ENCODE measurements at places on chromosomes 3 and 15. TPM values are rescaled to one million over a fixed set of nuclear protein-coding genes. Genes with fewer than 3 reads are reported as not detected.

The CCDC33 gene
- 0.54 TPM for total RNA-seq

The ITIH1 gene
- total RNA-seq, result not detected

The PRSS50 gene
- 0.54 TPM for total RNA-seq

The IL5RA gene
- total RNA-seq, result not detected

The TFDP2 gene
- total RNA-seq, result 29.0 TPM

The ANO10 gene
- total RNA-seq, result 42.2 TPM

The NKTR gene
- total RNA-seq, result 124 TPM

The CNTN3 gene
- total RNA-seq, result 3.3 TPM

The MITF gene
- 0.39 TPM for total RNA-seq

The ARRDC4 gene
- total RNA-seq, result 18.8 TPM

The CEMIP gene
- total RNA-seq, result 29.6 TPM

The OXTR gene
- total RNA-seq, result 81.4 TPM

The ERICH6 gene
- 0.39 TPM for total RNA-seq

The NPTN gene
- 75.8 TPM for total RNA-seq

The NR2E3 gene
- total RNA-seq, result 1.6 TPM

The PLA2G4D gene
- total RNA-seq, result not detected

The SPSB4 gene
- total RNA-seq, result 0.39 TPM
